ENCODE measurements at places on chromosomes 13 and 19.

- no peak for DNase-seq
These were observed 30.3 kb downstream of the PEG3 start for GRCh38 chr19:56810260-56810659.

DNA sequence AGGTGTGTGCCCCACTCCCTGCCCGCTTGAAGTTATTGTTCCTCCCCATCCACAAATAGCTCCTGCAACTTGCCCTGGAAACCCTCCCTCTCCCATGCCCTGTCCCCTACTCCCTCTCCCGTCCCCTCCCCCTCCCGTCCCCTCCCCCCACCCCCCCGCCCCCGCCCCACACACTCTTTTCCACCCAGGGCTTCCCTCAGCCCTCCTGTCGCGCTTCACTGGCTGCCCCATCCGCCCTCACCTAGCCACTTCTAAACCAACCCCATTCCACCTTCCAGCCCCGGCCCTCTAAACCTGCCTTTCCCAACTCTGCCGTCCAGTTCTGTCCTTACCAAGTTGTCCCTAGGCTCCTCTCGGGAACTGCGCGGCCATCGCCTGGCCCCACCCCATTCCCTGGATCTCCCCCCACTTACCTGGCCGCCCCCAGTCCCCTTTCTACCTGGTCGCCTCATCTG is 993 bp downstream of the RGL3 start:
- no peak for DNase-seq

GRCh38 chr19:39679791-39680168 is 24.1 kb downstream of the LGALS16 start:
- DNase-seq, result no peak

DNA sequence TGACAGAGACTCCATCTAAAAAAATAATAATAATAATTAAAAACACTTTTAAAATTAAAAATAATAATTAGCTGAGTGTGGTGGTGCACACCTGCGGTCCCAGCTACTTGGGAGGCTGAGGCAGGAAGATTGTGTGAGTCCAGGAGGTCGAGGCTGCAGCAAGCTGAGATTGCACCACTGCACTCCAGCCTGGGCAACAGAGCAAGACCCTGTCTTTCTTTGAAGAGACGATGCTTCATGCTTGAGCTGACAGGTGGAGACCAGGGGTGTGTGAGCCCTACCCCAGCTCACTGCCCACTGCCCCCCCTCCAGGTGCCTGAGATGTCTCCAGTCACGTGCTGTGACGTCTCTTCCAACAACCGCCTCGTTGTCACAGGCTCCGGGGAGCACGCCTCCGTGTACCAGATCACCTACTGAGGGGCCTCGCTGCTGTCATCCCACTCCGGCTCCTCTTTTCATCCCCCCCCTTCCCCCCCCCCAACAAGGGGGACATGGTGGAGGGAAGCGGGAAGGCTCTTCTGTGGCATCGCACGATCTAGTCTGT is 17.3 kb downstream of the TLE6 start:
- no peak for DNase-seq

Measured in CD4-positive, alpha-beta T cell treated with Interleukin-17A for 1 hour (primary cell).